Uterus (tissue), 4 donors: ENCODE measurements at places on chromosomes 4 and X. TPM values are rescaled to one million over a fixed set of nuclear protein-coding genes. Genes with fewer than 3 reads are reported as not detected.

CXCL1 gene
- 1.4 TPM for total RNA-seq

CT55 gene
- not detected for total RNA-seq

CAPN6 gene
- 0.26 TPM for total RNA-seq

CENPVL1 gene
- not detected for total RNA-seq

CLDN34 gene
- total RNA-seq, result not detected

NUDT10 gene
- total RNA-seq, result 13.1 TPM

CLNK gene
- not detected for total RNA-seq

POU3F4 gene
- not detected for total RNA-seq

GRCh38 chr4:36786519-36786918, 458.0 kb upstream of the NWD2 start:
- H3K4me3 ChIP-seq, result no peak overlapping the region
- no peak for DNase-seq
- H3K36me3 ChIP-seq, result no peaks in the 10 kb centered on the region
- no peaks in the 10 kb centered on the region for H3K27me3 ChIP-seq
- H3K4me1 ChIP-seq, result no peaks in the 10 kb centered on the region

DNA sequence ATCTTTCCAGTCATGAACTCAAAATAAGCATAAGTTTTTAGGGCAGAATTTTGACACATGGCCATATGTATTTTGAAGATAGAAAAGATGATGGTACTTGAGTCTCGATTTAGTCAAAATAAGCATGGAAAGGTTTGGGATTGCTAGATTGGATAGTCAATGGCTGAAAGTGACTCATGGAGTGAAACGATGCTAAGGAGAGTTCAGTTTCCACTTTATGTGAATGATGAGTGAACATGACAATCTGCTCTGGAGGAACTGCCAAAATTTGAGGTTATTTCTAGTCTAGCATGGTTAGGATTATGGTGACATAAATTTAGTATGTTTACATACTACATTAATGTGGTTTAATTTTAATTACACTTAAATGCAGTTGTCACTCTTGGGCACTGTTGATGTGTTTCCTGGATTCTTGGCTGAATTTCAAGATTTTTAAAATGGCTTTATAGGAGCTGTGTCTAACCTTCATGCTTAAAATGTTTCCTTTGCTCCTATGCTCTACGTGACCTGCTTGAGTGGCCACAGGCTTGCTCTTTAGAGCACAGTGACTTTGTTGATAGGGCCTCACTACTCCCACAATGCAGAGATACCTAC, 17.1 kb downstream of the DDX3X start:
- H3K27me3 ChIP-seq, result no peaks in the 10 kb centered on the region
- H3K4me1 ChIP-seq, result no peaks in the 10 kb centered on the region
- no peak overlapping the region for H3K4me3 ChIP-seq
- H3K27ac ChIP-seq, result no peak overlapping the region

GRCh38 chrX:68488657-68489056, 10.2 kb upstream of the YIPF6 start:
- no peak overlapping the region for H3K27ac ChIP-seq
- H3K36me3 ChIP-seq, result no peaks in the 10 kb centered on the region
- DNase-seq, result no peak
- H3K4me3 ChIP-seq, result no peak overlapping the region
- no peaks in the 10 kb centered on the region for H3K27me3 ChIP-seq
- H3K4me1 ChIP-seq, result no peaks in the 10 kb centered on the region

GRCh38 chrX:15790769-15791290, 546 bp downstream of the ZRSR2 start:
- peak overlapping the region; percentile 81 for H3K4me3 ChIP-seq
- H3K4me1 ChIP-seq, result no peaks in the 10 kb centered on the region
- peak overlapping the region; percentile 81 for H3K27ac ChIP-seq

GRCh38 chr4:74038425-74039314, at the start of gene CXCL3:
Gene CXCL3 (minus strand): TSS chr4:74038689. CDS start chr4:74038611, 78 bp downstream.
- H3K36me3 ChIP-seq, result no peaks in the 10 kb centered on the region

GRCh38 chrX:3763111-3763510, 49.7 kb upstream of the PRKX start:
- H3K4me3 ChIP-seq, result no peak overlapping the region
- H3K27ac ChIP-seq, result no peak overlapping the region
- no peak for DNase-seq
- H3K36me3 ChIP-seq, result no peaks in the 10 kb centered on the region
- H3K4me1 ChIP-seq, result no peaks in the 10 kb centered on the region

DNA sequence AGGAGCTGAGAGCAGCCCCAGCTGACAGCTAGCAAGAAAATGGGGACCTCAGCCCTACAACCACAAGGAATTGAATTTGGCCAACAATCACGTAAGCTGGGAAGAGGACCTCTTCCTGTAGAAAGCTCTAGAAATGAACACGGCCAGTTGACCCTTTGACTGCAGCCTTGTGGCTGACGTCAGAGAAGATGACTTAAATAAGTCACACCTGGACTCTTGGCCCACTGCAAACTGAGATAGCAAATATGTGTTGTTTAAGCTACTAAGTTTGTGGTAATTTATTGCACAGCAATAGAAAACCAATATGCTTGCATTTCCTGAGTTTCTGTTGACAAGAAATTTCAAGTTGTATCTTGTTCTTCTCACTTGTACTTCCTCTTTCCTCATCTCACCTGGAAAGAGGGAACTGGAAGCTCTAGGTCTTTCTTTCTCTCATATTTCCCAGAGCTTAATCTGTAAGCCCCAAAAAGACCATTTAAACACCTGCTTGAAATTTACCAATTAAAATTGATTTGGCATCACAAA, 18.8 kb downstream of the PRKG2 start:
- DNase-seq, result no peak
- H3K4me3 ChIP-seq, result no peak overlapping the region
- H3K4me1 ChIP-seq, result no peaks in the 10 kb centered on the region
- H3K27ac ChIP-seq, result no peak overlapping the region
- no peaks in the 10 kb centered on the region for H3K36me3 ChIP-seq

GRCh38 chr4:85369703-85370380, 105.1 kb upstream of the ARHGAP24 start:
- DNase-seq, result no peak
- no peaks in the 10 kb centered on the region for H3K27me3 ChIP-seq
- no peak overlapping the region for H3K27ac ChIP-seq
- H3K4me1 ChIP-seq, result no peaks in the 10 kb centered on the region

- no peak for DNase-seq
- no peaks in the 10 kb centered on the region for H3K4me1 ChIP-seq
Observed at GRCh38 chr4:137956256-137956655, 285.9 kb downstream of the SLC7A11 start.

DNA sequence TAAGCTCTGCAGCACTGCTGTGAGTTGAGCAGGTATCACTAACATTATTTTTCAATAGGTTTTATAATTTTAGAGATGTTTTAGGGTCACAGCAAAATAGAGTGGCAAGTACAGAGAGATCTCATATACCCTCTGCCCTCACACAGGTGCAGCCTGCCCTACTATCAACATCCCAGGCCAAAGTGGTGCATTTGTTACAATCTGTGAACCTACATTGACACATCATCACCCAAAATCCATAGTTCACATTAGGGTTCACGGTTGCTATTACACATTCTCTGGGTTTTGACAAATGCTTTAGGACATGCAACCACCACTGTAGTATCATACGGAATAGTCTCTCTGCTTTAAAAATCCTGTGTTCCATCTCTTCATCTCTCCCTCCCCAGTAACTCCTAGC, 173.1 kb downstream of the DHX15 start:
- H3K4me1 ChIP-seq, result no peaks in the 10 kb centered on the region
- no peak overlapping the region for H3K27ac ChIP-seq
- no peak for DNase-seq
- no peak overlapping the region for H3K4me3 ChIP-seq

DNA sequence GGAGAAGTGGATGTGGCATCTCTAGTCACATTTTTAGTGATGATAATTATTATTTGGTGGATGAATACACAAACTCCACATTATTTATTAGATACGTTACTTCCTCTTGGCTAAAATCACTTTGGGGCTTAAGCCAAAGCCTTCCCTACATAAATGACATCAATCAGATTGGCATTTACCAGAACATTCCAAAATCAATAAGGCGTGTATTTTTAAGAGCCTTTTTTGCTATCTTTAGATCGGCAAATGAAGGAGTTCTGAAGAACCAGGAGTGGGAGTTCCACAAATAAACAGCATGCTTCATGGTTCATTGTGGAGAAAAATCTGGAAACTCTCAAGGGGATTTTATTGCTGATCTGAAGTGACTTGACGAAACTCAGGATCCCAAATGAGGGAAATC, 89.7 kb downstream of the AMELX start:
- H3K4me3 ChIP-seq, result no peak overlapping the region
- no peak for DNase-seq
- H3K36me3 ChIP-seq, result no peaks in the 10 kb centered on the region
- H3K27me3 ChIP-seq, result no peaks in the 10 kb centered on the region

DNA sequence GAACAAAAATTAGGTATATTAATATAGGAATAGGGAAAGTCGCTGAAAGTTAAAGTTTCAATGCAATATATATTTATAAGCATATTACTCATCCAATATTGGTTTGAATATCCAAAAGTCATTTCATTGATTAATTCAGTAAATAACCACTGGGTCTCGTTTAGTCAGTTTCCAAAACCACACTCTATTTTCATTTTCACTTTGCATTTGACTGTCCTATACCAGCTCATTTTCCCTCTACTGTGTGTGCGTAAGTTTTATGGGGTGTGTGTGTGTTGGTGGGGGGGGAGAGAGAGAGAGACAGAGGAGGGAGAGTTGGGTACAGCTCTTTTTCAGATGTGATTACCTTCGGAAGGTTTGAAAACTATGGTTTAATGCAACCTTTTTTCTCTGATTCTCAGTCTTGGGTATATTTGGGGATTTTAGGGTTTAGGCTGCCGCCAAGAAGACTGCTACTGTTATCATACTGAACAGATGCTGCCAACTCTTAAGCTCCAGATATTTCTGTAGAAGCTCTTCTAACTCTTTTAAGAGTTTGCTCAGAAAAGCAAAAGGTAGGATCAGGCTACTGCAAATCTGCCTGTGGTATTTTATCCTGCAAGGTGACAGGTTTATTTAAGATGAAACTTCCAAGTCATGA, 1427.4 kb downstream of the PCDH7 start:
- no peaks in the 10 kb centered on the region for H3K27me3 ChIP-seq
- DNase-seq, result no peak
- H3K36me3 ChIP-seq, result no peaks in the 10 kb centered on the region
- no peak overlapping the region for H3K4me3 ChIP-seq
- no peak overlapping the region for H3K27ac ChIP-seq
- H3K4me1 ChIP-seq, result no peaks in the 10 kb centered on the region

GRCh38 chrX:25198253-25198652, 182.5 kb upstream of the ARX start:
- no peaks in the 10 kb centered on the region for H3K36me3 ChIP-seq
- H3K27me3 ChIP-seq, result no peaks in the 10 kb centered on the region
- no peak overlapping the region for H3K27ac ChIP-seq
- H3K4me3 ChIP-seq, result no peak overlapping the region
- no peak for DNase-seq

GRCh38 chr4:3780347-3781171, 14.4 kb downstream of the ADRA2C start:
- no peak for DNase-seq
- H3K4me3 ChIP-seq, result no peak overlapping the region
- no peaks in the 10 kb centered on the region for H3K4me1 ChIP-seq
- no peaks in the 10 kb centered on the region for H3K36me3 ChIP-seq
- H3K27ac ChIP-seq, result no peak overlapping the region

DNA sequence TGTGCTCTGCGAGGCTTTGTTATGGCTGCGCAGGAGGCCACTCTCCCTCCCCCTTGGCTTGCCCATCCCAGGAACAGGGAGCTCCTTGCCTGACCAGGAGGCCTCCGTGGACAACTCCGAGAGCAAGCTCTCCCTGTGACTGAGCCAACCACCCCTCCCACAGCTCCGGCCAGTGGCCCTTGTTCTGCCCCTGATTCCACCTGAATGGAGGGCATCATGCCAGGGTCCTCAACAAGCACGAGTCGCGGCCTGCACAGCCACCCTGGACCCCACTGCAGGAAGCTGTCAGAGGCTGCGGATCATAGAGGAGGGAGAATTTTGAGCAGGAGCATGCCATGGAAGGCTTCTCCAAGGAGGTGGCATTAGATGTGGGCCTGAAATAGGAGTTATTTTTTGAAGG, 44.8 kb upstream of the GRPEL1 start:
- no peaks in the 10 kb centered on the region for H3K27me3 ChIP-seq
- no peak for DNase-seq
- H3K4me3 ChIP-seq, result no peak overlapping the region

GRCh38 chrX:85828771-85829170, 218.6 kb downstream of the CHM start:
- no peak for DNase-seq
- H3K36me3 ChIP-seq, result no peaks in the 10 kb centered on the region
- H3K27me3 ChIP-seq, result no peaks in the 10 kb centered on the region
- H3K4me1 ChIP-seq, result no peaks in the 10 kb centered on the region
- H3K27ac ChIP-seq, result no peak overlapping the region
- H3K4me3 ChIP-seq, result no peak overlapping the region

DNA sequence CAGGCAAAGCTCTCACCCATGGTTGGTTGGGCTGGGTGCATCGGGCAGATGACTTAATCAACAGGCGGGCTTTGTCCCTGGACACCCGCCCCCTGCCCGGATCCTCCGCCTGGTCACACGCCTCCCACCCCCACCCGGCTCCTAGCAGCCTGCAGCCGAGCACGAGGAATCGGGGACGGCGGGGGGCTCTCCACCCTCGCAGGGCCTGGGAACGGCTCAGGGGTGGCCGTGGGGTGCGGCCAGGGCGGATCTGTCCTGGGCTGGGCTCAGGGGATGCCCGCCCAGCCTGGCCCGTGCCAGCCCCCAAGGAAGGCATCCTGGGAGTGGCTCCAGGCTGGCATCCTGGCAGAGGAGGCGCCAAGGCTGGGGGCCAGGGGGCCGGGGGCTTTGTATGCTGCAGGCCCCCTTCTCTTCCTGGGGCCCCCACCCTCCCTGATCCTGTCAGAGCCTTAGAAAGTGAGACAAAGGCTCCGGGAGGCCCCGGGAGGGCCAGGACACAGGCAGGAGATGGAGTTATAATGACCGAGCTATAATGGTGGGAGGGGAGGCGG, 32.5 kb upstream of the FGFR3 start:
- no peaks in the 10 kb centered on the region for H3K27me3 ChIP-seq
- H3K36me3 ChIP-seq, result no peaks in the 10 kb centered on the region
- H3K4me1 ChIP-seq, result no peaks in the 10 kb centered on the region
- DNase-seq, result no peak
- no peak overlapping the region for H3K27ac ChIP-seq
- no peak overlapping the region for H3K4me3 ChIP-seq

GRCh38 chrX:10203617-10204016, 46.8 kb downstream of the CLCN4 start:
- no peak overlapping the region for H3K4me3 ChIP-seq
- H3K27me3 ChIP-seq, result no peaks in the 10 kb centered on the region
- H3K27ac ChIP-seq, result no peak overlapping the region
- no peaks in the 10 kb centered on the region for H3K4me1 ChIP-seq
- H3K36me3 ChIP-seq, result no peaks in the 10 kb centered on the region
